ENCODE measurements at places on chromosomes 2 and 18.

DNA sequence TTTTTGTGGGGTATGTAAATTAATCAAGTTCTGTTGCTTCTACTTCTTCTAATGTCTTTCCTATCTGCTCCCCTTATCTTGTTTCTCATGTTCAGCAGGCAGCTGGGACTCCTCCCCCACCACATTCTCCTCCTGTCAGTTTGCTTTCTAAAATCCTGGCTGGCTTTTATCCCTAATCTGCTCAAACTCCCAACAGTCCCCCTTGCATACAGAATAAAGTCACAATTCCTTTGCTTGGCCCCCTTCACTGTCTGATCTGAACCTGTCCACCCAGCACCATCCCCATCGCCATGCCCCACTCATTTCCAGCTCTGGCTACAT lies 2.2 kb downstream of the CFAP221 start:
- no peak for DNase-seq

DNA sequence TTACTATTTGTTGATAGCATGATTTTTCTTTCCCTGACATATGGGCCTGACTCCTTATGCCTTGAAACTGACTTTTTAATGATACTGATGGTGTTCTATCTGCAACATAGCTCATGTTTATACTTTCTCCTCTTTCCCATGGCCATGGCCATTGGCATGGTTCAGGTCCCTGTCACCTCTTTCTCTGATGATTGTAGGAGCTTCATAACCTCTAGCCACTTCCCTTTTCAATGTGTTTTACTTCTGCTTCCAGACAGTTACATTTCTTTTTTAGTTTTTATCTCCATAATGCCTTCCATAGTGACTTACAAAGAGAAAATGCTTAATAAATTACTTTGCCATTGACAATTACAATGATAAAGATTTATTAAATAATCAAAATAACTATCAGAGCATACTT lies 177.9 kb upstream of the SETBP1 start:
- DNase-seq, result no peak

DNA sequence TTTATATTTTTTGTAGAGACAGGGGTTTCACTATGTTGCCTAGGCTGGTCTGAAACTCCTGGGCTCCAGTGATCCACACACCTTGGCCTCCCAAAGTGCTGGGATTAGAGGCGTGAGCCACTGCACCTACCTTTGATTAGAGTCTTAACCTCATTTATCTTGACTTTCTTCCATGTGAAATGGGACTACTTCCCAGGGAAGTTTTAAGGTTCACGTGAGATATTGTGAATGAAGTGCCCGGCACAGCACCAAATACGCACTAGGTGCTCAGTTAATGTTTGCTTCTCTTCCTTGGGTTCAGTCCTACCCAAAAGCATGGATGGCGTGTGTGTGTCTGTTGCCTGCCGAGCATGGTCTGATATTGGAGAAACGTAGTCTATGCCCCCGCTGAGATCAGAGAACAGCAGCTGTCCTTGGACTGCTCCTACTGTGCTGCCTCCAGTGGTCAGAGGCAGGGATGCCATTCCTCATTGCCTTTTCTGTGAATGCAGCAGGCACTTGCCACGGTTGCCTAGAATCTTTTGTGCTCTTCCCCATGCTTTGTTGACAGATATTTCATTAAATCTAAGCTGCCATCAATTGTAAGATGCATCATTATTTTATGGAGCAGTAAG lies 12.3 kb upstream of the TFCP2L1 start:
- DNase-seq, result no peak

DNA sequence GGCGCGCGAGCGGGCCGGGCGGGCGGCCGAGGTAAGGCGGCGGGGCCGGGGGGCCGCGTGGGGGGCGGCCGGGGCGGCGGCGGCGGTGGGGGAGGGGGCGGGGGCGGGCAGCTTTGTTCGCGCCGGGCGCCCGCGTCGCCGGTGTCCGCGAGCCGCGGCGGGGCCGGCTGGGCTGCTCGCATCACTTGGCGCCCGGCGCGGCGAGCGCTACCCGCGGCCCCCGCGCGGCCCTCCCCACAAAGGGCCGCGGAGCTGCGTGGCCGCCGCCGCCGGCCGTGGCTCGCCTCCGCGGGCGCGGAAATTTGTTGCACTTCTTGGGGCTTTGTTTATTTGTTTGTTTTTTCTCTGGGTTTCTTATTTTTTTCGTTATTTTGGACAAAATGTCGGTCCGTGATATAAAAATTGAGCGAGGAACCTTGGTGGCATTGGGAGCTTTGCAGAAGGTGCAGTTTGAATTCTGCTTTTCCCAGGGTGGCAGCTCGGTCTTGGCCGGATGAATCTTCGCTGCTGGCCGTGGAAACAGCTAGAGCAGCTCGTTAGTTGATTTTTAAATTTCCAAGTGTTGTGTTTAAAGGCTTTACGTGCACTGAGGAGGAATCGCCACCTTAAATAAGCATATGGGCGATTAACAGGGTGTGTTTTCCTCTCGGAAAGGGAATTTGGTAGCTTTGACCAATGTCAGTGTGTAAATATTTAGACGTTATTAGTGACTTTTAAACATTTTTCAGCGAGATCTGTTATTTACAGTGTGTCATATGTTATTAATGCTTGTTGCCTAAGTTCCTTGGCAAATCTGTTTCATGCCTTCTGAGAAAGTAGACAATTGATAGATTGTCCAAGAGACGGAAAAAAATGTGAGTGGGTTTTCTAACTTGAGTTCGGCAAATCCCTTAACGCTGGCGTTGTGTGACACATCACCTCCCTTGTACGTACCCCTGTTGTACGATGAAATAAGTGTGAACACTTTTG lies 822 bp downstream of the UBE2E3 start:
- peak; percentile 61 for DNase-seq

- DNase-seq, result no peak
These were observed 90.0 kb downstream of the ARHGAP15 start for GRCh38 chr2:143219266-143219665.

GRCh38 chr18:55275039-55275901 lies 312.7 kb downstream of the TCF4 start:
- DNase-seq, result no peak

DNA sequence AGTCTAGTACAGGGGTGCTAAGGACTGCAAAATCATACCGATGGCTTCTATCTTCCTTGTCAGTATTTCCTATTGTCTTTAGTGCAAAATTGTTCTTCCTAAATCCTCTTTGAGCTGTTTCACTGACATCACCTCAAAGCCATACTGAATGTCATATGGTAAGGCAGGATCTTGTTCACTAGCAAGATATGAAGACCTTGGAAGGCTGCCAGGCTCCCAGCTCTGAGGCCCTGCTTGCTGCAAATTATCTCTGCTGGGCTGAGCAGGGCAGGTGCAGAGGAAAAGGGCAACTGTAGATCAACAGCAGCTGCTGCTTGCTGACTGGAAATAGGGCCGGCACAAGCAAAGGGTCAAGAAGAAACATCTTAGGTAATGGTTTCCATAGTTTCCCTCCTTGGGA lies 58.2 kb downstream of the PMAIP1 start:
- no peak for DNase-seq

GRCh38 chr2:79086255-79086654 lies 1.5 kb downstream of the REG1B start:
- no peak for DNase-seq

GRCh38 chr2:127486247-127487058 lies 39.8 kb downstream of the IWS1 start:
- no peak for DNase-seq

- DNase-seq, result no peak
These were observed 211.0 kb downstream of the KCNE4 start for GRCh38 chr2:223262946-223263345.

DNA sequence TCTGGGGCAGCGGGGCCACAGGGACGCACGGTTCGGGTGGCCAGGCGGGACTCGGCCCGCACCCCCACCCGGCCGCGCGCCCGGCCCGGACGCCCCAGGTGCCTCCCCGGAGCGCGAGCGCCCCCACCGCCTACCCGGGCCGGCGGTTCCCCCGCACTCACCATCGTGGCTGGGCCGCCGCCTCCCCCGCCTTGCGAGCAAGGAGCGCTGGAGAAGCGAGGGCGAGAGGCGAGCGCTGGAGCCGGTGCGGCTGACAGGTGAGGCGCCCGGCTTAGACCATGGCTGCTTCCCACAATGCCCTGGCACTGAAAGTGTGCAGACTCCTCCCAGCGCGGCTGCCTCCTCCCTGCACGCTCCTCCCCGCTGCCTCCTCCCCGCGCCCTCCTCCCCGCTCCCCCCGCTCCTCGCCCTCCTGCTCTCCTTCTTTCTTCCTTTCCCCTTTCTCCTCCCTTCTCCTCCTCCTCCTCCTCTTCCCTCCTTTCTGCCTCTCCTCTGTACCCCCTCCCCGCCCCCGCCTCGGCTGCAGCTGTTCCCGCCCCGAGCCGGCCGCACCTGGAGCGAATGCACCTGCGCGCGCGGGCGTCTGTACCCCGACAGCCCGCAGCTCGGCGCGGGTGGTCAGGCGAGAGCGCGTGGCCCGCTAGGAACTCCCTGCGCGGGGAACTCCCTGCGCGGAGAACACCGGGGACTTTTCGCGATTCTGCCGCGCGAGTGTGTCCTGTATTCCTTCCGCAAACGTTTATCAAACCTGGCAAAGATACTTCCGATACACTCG lies at the start of gene AP1S3:
AP1S3 (minus strand) TSS at position 296 of the 775 bp plus-strand sequence; CDS start at position 164, 132 bp downstream.
- DNase-seq, result peak; percentile 82

GRCh38 chr2:12127638-12128037 lies 381.2 kb downstream of the LPIN1 start:
- no peak for DNase-seq

DNA sequence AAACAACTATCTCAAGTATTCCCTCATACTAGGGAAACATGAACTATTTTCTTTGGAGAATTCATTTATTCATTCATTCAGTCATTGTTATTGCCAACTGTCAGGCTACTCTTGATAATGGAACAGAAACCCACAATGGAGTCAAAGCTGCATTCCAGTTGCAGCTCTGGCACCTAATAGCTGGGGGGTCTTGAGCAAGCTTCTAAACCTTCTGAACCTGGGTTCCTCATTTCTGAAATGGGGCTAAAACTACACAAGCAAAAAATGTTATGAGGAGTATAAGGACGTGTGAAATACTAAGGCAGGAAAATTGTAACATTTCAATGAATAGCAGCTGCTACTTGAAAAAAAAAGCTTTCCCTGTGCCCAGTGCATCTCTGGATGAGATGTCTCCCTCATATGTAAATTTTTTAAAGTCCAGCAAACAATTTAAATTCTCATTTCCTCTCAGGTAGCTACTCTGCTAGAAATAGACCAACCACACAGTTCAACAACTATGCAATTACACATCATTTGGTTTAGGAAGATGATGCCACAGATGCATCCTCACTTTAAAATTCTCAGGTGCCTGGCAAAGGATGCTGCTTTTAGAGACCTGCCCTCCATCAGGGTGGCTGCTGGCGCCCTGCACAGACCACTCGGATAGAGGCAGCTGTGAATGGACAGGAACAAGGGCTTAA lies 38.5 kb downstream of the SPRED2 start:
- DNase-seq, result no peak

DNA sequence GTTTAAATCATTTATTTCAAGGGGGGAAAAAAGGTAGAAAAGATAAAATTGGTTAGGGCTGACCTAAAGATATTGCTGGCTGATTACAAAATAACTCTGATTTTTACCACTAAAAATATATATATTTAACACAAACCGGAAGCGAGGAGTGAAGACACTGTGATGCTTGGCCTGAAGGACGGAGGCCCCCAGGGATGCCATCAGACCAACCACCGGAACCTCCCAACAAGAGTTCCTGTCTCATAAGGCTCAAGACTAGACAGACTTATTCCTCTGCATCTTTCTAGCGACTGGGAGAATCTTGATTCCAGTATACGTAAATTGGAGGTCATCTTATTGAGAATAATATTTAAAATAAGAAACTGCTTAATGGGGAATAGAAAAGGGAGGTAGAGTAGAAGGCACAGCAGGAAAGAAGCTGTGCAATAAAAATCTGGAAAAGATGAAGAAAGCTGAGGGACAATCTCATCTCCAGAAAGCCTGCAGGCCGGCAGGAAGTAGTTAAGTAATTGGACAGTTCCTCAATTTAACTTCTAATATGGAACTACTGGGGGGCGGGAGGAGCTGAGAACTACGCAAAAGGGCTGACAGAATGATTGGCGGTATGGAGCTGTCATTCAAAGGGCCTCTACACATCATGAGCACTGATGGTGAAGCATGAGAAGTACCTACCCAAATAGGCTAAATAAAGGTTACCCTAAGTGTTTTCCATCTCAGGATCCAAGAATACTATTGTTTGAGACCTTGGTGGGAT lies 91.1 kb downstream of the DTNB start:
- no peak for DNase-seq

DNA sequence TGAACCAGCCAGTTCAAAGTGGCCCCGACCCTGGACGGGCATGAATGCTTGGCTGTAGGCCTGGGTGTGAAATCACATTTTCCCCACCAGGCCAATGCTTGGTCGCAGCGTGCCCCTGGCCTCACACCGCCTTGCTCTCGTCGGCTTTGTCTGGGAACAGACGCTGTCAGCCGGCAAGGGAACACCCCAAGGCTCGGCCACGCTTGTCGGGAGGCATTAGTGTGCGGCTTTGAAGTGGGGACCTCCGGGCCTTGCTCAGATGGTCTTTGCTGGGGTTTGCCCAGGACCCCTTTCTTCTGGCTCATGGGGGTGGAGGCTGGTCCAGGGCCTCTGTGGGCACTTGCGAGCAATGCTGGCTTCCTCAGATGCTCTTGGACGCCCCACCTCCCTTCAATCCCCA lies 79.1 kb downstream of the INHBB start:
- DNase-seq, result peak; percentile 15

DNA sequence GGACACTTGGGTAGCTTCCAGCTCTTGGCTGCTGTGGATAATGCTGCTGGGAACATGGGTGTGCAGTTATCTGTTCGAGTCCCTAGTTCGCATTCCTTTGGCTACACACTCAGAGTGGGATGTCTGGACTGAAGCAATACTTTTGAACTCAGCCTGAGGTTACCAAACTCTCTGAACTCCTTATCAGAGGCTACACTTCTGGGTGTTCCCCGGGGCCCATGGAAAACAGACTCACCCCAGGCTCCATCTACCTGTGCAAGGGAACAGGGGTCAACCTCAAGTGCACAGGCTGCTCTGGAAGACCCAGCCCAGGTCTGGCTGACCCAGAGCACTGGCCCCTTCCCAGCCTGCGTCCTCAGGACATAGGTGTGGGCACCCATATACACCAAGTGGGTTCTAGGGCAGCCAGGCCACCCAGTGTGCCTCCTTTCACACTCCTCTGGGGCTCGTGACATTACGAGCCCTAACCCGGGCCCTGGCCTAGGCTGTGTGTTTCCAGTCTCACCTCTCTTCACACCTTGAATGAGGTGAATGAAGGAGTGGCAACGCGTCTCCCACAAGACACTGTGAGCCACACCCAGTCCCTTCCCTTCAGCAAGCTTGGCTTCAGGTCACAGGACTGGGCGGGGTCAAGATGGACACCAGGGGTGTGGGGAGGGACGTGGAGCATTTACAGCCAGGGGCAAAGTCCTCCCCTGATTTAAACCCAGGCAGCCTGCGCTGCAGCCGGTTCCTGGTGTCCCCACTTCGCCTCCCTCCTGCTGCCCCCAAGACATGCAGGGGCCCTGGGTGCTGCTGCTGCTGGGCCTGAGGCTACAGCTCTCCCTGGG lies at the start of gene ALPI:
ALPI (plus strand) TSS at position 728 of the 830 bp plus-strand sequence; CDS start at position 775, 47 bp downstream.
- DNase-seq, result peak; percentile 35
